Muscle of back (tissue), 13 donors: ENCODE measurements at places on chromosomes 12 and 14.

- DNase-seq: no peak
Observed at GRCh38 chr12:124764451-124764850, 99.2 kb downstream of the SCARB1 start.

- DNase-seq: no peak
Observed at GRCh38 chr12:129496226-129496625, 407.6 kb downstream of the TMEM132D start.

GRCh38 chr14:91371011-91371989, 46.3 kb downstream of the CCDC88C start:
- no peak for DNase-seq

DNA sequence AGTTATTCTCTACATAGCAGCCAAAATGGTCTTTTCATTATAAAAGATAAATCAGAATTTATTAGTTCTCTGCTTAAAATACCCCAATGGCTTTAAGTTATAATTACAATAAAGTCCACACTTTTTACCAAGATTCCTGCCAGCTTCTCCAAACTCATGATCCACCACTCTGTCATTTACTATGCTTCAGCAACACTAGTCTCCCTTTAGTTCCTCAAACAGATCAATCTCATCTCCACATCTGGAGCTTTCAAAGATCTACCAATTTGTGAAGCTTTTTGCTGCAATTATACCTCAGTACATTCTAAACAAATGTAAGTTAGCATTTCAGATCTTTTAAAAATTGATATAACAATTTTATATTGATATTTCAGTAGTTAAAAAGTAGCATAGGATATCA, 24.9 kb downstream of the CATSPERB start:
- DNase-seq: no peak

DNA sequence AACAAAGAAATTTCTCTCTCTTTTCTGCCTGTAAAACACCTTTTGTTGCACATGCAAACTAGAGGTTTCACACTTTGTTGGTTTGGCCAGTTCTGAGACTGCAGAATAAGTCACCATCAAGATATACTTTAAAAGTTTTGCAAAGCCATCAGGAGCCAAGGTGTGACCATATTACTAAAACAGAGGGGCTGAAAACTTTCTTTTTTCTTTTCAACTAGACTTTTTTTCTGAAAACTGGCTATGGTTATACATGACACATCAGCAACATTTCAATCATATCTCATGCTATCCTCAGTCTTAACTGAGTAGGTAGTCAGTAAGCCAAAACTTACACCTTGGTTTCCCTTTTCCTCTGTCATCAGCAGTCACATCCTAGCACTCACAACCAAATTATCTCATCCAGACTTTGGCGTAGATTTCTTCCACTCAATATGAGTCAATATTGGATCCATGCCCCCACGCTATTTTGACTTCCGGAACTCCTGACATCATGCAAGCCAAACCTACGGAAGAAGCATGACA, 4.1 kb upstream of the IFNG start:
- DNase-seq: no peak

DNA sequence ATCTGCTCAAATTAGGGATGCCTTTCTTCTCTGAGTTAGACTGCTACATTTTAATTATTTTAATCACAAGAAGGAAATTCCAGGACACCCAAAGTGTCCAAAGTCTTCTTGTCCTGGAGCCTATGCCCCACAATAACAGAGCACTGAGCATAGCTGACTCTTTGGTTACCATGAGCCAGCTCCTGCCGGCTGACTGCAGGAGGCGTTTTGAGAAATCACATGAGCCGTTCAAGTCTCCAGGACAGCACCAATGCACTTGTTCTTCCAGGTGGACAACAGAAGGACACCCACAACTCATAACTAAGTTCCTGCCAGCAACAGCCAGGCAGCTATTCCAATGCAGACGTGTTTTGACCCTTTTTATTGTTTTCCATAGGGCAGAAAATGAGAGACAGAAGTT, 46.0 kb upstream of the SRSF5 start:
- DNase-seq: no peak

DNA sequence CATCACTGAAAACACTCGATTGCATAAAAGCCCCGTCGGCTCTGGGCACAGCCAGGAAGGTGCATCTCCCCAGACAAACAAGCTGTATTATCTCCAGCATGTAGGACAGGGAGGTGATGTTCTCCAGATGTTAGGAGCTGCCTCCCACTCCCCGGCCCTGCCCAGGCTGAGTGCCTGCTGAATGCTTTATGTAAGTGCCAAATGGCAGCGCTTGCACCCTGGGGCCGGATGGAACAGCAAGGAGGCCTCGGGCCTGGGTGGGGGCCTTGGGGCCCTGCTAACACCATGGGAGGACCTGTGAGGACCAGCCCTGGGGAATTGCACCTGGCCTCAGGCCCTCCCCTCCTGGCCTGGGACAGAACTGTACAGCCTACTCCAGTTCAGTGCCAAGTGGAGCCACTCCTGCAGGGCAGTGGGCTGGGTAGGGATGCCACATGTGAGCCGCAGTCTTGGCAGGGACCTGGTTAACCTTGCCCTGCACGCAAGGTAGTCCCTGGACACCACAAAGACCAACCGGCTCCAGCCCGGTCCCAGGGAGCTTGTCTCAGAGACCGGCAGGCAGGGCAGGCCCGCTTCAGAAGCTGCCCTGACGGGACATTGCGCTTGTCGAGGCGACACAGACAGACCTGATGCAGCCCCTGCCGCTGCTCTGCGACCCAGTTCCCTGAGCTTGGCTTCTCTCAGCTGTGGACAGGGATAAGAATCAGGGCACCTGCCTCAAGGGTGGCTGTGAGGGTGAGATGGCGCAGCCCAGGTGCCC, 35.3 kb upstream of the PPP1R13B start:
- no peak for DNase-seq

DNA sequence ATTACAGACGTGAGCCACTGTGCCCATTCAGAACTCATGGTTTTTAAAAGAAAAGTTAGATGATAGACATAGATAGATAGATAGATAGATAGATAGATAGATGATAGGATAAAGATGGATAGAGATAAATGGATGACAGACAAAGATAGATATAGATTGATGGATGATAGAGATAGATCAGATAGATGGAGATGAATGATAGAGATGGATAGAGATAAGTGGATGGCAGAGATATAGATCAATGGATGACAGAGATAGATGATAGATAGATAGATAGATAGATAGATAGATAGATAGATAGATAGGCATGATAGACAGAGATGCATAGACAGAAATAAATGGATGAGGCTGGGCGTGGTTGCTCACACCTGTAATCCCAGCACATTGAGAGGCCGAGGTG, 13.7 kb upstream of the SLC25A3 start:
- DNase-seq: no peak

DNA sequence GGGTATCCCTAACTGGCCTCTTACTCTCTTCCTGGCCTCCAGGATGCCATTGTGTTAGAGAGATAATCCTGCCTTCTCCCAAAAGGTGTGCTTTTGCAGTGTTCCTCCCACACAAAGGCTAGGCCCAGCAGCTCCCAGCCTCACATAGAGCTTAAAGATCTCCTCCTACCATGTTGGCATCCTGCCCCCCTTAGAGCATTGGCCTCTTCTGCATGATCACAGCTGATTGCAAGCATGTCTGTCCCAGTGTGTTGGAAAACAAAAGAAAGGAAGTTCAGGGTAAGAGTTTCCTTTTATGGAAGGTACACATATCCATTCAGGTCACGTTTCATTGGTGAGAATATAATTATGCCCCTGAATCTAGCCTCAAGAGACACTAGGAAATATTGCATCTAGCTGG, 405.4 kb downstream of the TMTC2 start:
- no peak for DNase-seq

- no peak for DNase-seq
Observed at GRCh38 chr12:45415393-45415817, 199.5 kb downstream of the ANO6 start.

- DNase-seq: no peak
Observed at GRCh38 chr12:28014196-28014595, 41.7 kb upstream of the PTHLH start.

DNA sequence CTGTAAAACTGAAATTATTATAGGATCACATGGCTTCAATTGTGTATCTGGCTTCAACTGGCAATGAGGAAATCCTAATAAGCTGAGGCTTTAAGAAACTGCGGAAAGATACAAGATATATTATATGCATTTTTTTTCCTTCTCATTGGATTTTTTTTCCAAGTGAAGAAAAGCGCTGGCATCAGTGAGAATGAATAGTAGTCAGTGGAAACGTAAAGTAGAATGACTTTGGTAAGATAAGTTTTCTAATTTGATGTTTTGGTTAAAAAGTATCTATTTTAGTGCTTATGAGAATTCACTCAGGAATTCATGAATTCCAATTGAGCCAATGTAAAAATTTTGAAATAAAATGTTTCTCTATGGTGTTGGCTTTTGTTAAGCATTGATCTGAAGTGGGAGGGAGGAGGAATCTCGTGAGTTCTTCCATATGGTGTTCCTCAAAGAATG, 173.5 kb upstream of the FRMD6 start:
- peak; percentile 78 for DNase-seq
